Epithelial cell of proximal tubule (primary cell): ENCODE measurements at places on chromosomes 1 and 21. TPM values are rescaled to one million over a fixed set of nuclear protein-coding genes. Genes with fewer than 3 reads are reported as not detected.

- DNase-seq, result no peak
Observed at GRCh38 chr1:231207437-231207836, 33.6 kb upstream of the GNPAT start.

DNA sequence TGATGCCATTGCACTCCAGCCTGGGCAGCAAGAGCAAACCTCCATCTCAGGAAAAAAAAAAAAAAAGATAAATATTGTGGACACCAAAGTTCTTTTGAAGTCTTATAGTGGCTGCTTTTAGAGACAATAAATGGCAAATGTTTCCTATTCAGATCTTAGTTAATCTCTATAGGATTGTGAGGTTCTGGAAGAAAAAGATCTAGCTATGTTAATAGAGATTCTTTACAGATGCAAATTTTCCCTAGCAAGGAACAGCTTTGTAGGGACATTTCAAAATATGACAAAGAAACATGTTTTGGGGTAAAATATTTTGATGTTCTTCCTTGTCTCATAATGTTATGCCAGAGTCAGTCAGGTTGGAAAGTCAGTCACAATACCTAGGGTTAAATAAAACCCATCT, 24.5 kb upstream of the RCC2 start:
- no peak for DNase-seq

DNA sequence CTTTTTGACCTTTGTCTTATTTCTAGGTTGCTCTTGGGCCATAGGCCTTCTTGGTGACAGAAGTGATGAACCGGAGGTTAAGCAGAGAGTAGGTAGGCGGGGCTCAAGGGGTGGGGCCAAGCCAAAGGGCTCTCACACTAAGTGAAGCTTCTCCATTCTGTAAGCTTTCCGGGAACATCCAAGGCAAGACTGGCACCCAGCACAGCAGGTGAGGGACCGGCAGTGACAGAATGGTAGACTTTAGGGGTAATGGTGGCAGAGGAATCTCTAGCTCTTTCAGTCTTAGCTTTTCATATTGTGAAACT, at the start of gene TNFAIP8L2:
TSS of gene TNFAIP8L2 (plus strand) at position 135 of the 305 bp plus-strand sequence. CDS start 2,049 bp downstream, outside the sequence.
- no peak for DNase-seq

- DNase-seq, result no peak
Observed at GRCh38 chr21:42983103-42983502, 8.7 kb downstream of the PKNOX1 start.

DNA sequence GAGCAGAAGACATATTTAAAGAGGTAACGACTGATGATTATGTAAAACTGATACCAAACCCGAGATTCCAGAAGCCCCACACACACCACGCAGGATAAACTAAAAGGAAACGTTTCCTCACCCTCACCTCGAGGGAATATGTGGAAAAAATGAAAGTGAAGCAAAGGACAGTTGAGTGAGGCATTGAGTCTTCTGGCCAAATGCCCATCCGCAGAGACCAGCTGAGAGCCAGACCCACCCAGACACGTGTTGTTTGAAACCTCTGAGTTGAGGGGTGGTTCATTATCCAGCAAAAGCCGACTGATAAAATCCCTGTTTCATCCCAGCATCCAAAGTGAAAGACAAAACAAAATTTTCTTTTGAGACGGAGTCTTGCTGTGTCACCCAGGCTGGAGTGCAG, 29.6 kb upstream of the PCBP3 start:
- no peak for DNase-seq

DNA sequence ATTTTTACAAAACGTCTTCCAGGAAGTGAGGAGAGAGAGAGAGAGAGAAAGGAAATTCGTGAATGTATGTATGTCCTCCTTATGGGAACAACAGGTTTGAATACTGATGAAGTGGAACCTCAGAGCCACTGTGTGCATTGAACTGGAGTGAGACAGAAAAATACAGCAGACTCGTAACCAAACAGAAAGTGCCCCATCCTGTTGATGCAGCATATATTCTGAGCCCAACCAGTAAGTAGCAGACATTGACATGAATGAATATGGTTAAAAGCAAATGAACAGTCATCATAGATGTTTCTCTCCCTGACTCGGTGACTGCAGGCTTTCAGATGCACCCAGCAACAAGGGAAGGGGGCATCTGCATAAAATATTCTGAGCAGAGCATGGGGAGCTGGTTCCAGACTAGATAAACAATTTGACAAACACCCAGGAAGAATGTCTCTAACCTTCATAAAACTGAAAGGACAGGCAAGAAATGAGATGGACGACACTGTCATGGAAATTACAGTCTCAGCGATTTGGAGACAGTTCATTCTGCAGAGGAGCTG, 471.0 kb upstream of the PBX1 start:
- no peak for DNase-seq

- peak; percentile 10 for DNase-seq
Observed at GRCh38 chr1:51192213-51192843, 43.7 kb upstream of the RNF11 start.

FNDC5 gene
- not detected in 2 replicates for total RNA-seq

VANGL2 gene
- total RNA-seq, result 5.6 and 7.2 TPM in 2 replicates

HSF2BP gene
- total RNA-seq, result 0.12 and 0.72 TPM in 2 replicates
